Ovary (tissue), 10 donors: ENCODE measurements at places on chromosomes 7 and 10.
A peak's percentile ranks its signal among the peaks of the same experiment; 100 is the strongest.

DNA sequence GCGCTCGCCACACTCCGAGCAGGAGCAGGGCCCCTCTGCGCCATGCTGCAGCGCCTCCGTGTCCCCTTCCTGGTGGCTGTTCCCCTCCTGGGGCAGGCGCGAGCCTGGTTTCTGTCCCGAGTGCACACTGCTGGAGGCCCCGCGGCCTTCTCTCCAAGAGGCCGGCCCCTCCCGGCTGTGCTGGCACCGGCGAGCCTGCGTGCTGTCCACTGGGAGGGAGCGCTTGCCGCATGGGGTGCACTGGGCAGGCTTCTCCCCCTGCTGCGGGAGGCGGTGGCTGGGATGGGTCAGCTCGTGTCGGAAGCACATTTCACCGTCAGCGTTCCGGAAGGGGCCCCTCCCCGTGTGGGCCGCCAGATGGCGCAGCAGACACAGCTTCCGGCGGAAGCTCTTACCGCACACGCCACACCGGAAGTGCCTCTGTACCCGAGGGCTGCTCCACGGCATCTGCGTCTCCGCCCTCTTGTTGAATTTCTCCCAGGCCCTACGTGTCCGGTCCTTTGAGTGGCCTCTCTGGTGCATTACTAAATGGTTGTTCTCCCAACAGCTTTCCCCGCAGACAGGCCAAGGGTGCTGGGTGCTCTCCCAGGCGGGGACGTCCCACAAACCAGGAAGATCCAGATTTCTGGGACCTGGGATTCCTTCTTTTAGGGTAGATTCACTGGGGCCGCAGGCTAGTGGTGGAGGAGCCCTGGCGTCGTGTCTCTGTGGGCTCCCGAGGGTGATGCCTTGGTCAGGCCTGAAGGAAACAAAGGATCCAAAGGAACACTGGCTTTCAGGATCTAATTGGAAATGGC lies 18.7 kb downstream of the ZNF786 start:
- no peak for DNase-seq

- DNase-seq: no peak
Measured at GRCh38 chr7:115359955-115360354, 438.1 kb downstream of the MDFIC start.

DNA sequence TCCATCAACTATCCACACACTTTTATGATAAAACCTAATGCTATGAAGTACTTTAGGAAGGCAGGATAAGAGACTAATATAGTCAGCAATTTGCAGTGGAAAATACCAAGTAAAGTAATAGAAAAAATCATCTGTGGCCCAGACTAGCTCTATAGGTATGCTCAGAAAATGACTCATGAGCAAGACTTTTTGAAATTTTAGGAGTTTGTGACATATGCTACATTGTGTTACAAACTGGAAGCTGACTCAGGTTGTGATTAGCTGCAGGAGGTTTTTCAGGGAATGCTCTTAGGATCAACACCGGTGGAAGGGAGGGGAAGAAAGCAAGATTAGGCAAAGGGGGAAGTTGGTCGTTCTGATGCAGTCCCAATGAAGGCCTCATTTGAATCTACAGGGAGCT lies 56.1 kb downstream of the FEZF1 start:
- DNase-seq: no peak

GRCh38 chr10:88313878-88314277 lies 269.2 kb downstream of the RNLS start:
- DNase-seq: no peak

- DNase-seq: no peak
Measured at GRCh38 chr7:16471933-16472332, 6.4 kb upstream of the SOSTDC1 start.

GRCh38 chr10:1536341-1536740 lies 201.0 kb downstream of the ADARB2 start:
- no peak for DNase-seq

GRCh38 chr10:127358337-127358736 lies 161.9 kb upstream of the INSYN2A start:
- no peak for DNase-seq

GRCh38 chr10:86057708-86058107 lies 308.9 kb downstream of the GRID1 start:
- DNase-seq: no peak

DNA sequence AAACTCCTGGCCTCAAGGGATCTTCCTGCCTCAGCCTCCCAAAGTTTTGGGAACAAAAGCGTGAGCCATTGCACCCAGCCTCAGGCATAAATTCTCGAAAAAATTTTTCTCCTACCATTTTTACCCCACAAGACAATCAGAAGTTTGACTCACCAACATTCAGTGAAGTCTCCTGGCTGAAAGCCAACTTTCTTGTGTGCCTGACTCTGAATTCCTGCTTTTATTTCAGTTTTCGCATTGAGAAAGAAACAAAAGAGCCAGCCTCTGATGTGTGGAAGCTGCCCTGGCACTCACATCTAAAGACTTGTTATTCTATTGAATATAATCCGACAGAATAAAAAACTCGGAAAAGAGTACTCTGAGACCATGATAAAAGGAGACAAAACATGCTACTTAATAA lies 402.9 kb downstream of the MAGI2 start:
- no peak for DNase-seq

DNA sequence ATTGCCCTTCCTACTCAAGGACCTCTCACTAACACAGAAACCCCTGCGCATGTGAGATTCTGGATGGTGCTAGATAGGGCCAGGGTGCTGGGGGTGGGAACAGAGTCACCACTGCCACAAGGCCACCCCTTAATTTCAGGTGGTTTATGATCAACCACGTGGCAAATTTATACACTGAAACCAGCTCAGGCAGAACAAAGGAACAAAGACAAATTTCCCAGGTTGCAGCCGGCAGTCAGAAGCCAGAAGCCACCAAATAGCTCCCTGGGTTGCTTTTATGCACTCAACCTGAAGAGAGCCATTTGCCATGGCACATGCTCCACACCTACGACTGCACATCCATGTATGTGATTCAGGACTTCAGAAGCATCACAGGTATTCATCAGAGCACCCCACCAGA lies 2.5 kb downstream of the VOPP1 start:
- no peak for DNase-seq

DNA sequence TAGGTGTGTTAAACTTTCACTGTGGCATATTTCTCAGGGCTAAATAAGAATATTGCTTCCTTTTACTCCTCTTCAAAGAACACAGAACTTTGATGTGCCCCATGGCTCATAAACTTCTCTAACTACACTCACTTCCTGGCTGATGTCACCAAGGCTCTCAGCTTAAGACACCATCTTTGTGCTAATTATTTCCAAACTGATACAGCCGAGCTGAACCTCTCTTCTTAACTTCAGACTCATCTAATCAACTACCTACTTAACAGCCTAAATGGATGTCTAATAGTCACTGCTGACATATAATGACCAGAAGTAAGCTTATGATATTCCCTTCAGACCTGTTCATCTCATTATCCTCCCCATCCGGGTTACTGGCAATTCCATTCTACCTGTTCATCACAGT lies 3.6 kb downstream of the C10orf67 start:
- DNase-seq: no peak

DNA sequence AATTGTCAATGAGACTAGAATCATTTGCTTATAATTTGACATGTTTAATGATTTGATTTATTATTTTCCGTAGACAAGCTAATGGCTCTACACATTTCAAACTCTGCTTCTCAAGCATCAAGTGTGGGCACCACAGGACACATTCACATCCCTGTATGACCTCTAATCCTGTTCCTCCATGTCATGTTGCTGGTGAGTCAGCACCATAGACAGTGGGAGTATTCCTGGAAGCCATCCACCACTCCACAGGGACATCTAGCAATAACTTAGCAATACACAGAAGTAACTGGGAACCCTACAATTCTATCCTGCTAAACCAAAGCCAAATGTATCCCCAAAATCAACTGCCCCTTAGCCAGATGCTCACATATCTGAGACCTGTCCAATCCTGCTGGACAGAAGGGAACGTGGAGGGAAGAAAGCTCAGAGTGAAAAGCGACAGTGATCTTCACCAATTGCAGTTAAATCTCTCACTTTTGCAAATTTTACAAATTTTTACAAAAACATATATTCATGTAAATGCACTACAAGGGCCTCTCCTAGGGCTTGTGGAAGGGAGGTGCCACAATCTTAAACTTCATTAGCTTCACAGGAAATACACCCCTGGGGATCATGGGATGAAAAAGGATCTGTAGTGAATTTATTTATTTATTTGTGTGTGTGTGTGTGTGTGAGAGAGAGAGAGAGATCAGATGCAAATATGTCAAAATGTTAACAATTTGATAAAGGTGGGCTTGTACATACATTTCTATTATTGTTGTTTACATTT lies 126.5 kb downstream of the GFRA1 start:
- no peak for DNase-seq

DNA sequence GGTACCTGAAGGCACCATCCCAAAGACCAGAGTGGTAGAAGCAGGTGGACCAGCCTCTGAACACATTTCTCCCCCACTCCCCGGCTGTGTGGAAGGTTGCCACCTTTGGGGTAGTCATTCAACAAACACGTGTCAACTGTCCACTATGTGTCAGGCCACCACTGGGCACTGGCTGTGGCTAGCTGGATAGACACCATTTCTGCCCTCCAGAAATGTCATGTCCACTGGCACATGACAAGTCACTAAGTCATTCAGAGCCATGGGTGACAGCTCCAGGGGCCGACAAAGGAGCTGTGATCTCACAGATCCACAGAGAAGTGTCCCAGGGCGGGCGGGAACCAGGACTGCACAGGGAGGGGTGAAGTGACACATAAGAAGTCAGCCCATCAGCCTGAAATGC lies 99.6 kb downstream of the EGFR start:
- DNase-seq: no peak

DNA sequence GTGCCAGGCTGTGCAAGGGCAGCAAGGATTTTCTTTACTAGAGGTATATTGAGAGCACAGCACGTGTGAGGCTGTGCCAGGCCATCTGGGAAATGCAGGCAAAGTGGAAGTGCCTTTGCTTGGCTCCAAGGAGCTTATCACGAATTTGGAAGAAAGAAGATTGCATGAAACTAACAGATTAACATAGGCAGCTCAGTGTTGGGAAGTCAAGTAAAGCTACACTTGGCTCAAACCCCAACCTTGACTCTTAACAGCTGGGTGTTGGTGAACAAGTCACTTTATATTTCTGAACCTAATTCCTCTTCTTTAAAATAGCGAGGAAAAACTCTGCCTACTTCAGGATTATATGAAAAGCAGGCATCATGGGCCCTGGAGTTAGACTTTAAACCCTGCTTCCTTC lies 105.2 kb downstream of the PLCE1 start:
- DNase-seq: no peak

- no peak for DNase-seq
Measured at GRCh38 chr10:81116201-81116600, 578.5 kb downstream of the SH2D4B start.

DNA sequence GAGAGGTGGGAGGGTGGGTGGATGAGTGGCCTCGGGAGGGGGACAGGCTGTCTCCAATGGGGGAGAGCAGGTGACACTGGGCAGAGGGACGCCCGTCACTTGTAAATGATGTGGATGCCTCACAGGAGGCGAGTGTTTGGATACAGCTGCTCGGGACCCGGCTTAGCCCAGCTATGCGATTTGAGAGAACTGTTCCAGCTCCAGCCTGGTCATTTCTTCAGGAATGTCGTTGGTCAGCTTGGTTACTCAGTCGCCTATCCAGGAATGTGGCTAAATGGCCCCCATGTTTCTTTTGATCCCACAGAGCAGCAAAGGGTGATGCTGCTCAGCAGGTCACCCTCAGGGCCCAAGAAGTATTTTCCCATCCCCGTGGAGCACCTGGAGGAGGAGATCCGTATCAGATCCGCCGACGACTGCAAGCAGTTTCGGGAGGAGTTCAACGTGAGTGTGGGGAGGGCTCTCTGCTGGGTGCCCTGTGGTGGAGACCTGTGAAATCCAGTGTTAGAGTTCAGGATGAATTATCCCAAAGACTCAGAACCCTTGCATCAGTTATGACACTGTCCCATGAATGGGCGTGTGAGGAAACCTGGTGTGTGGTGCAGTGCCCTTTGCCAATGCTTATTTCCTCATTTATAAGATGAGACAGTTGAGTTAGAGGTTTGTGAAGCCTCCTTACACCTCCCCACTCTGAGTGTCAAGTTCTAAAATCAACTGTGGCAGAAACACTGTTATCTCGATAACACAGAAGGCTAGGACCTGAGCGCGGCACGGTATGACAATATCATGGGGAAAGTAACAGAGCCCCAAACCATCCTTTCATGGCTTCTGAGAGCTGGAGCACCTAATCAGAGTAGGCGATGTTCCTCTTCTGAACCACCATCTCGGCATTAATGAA lies 76.8 kb downstream of the MKI67 start:
- peak; percentile 10 for DNase-seq

DNA sequence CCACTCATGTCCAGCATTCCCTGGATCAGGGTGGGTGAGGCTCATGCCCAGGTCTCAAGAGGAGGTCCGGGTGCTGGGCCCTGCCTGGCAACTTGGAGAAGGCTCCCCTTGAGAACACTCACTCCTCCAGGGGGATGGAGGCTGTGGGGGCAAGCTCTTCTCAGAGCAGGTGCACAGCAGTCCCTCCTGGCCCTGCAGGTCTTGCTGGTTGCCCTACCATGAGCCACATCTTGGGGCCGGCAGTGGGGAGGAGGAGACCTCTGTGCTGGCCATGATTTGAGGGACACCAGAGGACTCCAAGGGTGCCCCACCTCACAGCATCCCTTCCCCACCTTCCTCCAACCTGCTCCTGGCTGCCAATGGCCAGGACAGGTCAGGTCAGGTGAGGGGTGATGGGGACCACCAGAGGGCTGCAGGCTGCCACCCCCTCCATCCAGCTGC lies 87.4 kb upstream of the RET start:
- DNase-seq: no peak

- no peak for DNase-seq
Measured at GRCh38 chr10:61669849-61670248, 7.1 kb downstream of the CABCOCO1 start.

- DNase-seq: no peak
Measured at GRCh38 chr10:129400426-129400825, 66.6 kb upstream of the MGMT start.

- no peak for DNase-seq
Measured at GRCh38 chr10:64430690-64431323, 909.6 kb downstream of the REEP3 start.

DNA sequence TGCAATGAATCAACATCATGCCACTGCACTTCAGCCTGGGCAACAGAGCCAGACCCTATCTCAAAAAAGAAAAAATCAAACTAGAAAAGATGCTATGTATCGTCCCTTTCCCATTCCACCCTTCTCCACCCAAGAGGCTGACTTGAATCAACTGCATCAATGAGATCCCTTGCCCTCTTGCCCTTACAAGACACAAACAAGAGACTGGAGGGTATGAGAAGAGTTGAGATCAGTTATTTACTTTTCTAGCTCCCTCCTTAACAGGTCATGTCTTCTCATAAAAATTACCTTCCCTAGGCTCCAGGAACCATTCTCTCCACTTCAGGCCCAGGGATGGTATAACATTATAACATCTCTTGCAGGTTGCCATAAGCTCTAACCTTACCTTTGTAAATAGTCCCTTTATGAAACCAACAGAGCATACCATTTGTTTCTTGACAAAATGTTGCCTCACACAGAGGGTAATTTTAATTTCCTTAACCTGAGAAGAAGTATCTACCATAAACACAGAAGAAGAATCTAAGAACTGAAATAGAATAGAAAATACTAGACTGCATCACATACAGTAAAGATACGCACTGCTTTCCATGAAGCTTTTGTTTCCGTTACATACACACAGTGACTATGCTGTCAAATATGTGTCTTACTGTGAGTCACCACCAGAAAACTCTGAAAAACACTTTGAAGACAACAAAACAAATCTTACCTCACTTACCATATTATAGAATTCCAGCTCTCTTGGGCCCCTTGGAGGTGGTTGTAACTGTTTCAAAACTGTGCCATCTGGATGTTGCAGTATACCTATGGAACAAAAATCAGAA lies 30.5 kb downstream of the IPMK start:
- DNase-seq: no peak
